ENCODE measurements at places on chromosomes 5 and 9.

DNA sequence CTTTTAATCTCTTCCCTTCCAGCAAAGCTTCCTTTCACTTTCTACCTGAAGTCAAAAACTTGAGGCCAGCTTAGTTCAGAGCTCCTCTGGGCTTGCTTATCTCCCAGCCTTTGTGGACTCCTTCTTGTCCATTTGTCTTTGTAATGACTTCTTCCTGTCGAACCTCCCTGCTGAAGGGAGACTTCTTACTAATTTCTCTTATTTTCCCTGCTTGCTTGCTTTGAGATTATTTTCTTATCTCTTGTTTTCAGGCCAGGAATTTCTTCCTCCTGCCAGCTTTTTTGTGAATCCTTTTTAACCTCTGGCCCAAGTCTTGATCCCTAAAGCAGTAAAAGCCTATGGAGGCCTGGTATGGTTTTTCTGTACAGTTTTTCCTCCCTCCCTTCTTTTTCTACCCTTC lies 46.8 kb upstream of the DHFR start:
- no peak for DNase-seq

DNA sequence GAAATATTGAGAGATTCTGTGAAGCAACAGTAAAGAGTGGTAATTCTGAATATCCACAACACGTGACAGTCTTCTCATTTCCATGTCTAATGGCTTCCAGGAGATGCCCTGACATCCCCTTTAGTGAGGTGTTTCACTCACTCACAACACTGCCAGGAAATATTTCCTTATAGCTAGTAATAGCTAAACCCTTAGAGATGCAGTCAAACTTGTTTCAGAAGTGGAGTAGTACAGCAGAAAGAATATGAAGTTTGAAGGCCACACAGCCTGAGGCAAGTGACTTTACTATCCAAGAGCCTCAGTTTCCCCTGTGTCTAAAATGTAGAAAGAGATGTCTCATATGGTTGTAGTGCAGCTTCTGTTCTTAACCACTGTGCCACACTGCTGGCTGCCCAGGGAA lies 139.2 kb downstream of the CDK5RAP2 start:
- DNase-seq = no peak

DNA sequence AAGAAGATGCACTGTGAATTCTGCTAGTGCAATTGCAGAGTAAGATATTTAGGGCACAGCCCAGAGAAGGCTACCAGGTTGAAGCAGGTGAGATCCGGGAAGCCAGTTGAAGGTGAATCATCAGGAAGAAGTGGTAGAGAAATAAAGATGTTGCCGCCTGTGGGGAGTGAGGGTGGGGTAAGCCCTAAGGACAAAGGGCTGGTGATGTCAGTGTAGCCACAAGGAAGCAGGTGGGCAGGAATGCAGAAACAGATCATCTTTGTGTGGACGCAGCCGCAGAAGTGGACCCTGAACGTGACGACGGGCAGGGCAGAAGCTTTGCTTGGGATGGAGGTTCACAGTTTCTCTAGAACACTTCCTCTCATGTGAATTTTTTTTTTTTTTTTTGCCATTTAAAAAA lies 164.2 kb downstream of the ACTL7B start:
- DNase-seq = no peak

DNA sequence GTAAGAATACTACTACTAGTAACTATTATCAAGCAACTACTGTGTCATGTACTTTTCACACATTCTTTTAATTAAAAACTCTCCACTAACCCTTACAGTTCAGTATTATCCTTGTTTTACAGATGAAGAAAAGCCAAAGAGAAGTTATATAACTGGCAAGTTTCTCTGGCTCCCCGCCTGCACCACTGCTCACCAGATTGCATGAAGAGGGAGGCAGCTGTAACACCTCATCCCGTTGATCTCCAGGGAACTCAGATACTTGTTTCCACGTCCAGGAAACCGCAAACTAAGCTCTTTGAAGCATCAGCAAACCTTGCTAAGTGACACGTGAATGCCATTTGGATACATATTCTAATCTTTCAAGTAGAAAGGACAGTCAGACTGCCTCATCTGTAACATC lies 70.3 kb downstream of the RIGI start:
- DNase-seq = no peak

DNA sequence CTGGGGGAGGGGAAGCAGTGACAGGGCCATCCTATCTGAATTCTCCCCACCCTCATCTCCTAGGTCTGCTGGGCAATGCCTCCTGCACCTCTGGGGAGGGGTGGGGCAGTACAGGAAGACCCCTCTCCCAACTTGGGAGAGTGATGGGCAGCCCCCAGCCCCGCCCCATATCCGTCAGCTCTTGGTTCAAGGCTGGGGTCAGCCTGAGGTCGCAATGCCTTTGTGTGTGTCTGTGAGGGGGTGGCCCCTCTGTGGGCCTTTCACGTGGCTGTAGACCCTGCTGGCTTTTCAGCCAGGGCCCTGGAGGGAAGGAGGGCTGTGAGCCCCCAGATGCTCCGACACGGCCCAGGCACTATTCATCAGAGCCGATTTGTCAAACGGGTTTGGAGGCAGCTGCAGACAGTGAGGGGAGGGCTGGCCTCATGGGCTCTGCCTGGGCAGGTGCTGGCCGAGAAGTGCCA lies 49.5 kb upstream of the RNU6ATAC start:
- no peak for DNase-seq

DNA sequence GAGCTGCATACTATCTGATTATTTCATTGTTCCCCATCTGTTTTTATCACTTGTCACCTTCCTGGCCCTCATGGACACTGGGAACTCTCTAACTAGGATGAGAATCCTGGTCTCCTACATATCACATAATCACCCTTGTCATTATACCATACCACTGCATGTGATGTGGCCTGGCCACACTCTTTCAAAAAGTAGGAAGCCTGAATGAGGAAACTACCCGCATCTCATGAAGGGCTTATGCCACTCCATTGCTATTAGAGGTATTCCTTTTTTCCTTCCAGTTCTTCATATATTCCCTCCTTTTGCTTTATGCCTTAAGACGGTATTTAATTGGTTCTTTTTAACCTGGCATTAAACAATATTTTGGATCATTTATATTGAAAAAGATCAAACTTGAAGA lies 1341.4 kb upstream of the NUDT12 start:
- DNase-seq = no peak

GRCh38 chr9:136543830-136544547 lies 1.9 kb downstream of the NOTCH1 start:
- no peak for DNase-seq

GRCh38 chr9:118366228-118366627 lies 662.0 kb downstream of the TLR4 start:
- no peak for DNase-seq

DNA sequence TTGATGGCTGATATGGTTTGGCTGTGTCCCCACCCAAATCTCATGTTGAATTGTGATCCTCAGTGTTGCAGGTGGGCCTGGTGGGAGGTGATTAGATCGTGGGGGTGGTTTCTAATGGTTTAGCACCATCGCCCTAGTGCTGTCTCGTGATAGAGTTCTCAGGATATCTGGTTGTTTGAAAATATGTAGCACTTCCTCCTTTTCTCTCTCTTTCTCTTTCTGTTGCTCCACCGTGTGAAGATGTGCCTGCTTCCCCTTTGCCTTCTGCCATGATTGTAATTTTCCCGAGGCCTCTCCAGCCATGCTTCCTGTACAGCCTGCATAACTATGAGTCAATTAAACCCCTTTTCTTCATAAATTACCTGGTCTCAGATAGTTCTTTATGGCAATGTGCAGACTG lies 111.6 kb downstream of the SREK1 start:
- no peak for DNase-seq

DNA sequence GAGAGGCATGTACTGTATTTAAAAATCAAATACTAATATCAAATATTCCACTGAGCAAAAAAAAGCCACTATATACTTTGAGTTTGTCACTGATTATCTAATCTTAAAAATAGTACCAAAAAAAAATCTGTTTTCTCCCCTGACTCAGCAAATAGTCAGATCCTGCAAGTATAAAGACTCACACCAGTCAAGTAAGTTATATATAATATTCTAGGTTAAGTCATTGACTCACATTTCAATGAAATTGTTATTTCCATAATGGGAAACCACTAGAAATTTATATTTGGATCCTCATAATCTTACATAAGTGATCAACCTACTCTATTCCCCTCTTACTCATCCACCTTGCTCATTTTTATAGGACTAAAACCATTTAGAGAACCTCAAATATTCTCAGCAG lies 447.2 kb upstream of the MEF2C start:
- DNase-seq = no peak
